Activated CD4-positive, alpha-beta memory T cell treated with anti-CD3 and anti-CD28 coated beads, Interleukin-2, amount 10 ng/mL, durations not matched to agents 7 days and 5 days (primary cell): ENCODE measurements at places on chromosomes 16 and 17.

DNA sequence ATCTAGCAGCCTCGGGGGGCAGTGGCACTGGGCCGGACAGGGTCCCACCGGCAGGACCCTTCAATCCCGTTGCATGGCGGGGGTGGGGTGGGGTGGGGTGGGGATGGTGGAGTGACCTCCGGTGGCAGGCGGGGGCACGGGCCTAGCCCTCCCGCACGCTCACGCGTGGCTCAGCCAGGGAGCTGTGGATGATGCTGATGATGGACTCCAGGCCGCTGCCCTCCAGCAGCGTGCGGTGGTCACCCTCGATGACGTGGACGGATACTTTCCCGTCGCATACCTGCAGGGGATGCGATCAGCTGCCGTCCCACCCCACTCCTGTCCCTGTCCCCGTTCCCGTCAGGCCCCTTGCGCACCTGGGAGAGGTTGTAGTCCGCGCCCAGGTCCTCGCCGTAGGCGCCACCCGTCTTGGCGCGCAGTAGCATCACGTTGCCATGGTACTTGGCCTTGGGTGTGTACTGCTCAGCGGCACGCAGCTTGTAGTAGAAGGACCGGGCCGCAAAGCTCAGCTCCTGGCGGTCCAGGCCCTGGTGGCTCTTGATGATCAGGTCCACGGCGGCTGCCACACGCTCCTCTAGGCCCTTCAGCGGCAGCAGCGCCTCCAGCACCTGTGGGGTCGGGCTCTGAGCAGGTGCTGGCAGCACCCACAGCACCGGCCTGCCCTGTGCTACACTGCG is 13.5 kb upstream of the DUS1L start:
- no peak for DNase-seq

GRCh38 chr16:12455287-12455798 is 348.3 kb downstream of the CPPED1 start:
- peak; percentile 51 for DNase-seq

DNA sequence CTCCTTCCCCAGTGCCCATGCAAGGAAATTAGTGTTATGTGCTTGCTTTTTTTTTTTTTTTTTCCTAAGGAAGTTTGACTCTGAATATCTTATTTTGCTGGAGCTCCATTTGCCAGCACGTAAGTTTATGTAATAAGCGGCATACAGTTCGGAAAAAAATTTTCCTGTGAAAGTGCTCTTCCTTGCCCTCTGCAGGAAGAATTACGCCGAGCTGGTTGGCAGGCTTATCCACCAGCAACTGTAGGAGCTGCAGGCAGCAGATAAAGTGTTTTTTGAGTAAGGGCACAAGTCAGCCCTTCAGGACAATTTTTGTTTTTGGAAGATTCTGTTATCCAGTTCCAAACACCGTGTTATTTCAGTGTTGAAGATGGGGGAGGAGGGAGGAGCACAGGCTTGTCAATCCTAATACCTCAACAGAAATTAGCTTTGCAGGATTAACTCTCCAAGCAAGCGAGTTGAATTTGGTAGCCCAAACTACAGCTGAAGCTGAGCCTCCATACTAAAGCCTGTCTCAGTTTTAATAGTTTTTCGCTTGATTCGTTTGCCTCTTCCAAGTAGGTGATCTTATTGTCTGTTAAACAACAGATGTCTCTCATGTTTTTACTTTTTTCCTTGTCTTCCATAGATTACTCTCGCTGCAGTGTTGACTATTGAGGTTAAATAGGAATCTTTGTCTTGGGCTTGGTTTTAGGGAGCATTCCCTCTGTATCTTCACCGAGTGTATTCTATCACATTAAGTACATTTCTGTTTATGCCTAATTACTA is 1.1 kb downstream of the SPECC1 start:
- no peak for DNase-seq

- no peak for DNase-seq
Measured at GRCh38 chr17:72523491-72523890, 402.7 kb downstream of the SOX9 start.

GRCh38 chr17:4048218-4048617 is 84.0 kb upstream of the ATP2A3 start:
- no peak for DNase-seq

- no peak for DNase-seq
Measured at GRCh38 chr17:34275881-34276280, 5.9 kb downstream of the CCL7 start.
